Karpas-422 (cell line): ENCODE measurements at places on chromosomes 3 and 15.

DNA sequence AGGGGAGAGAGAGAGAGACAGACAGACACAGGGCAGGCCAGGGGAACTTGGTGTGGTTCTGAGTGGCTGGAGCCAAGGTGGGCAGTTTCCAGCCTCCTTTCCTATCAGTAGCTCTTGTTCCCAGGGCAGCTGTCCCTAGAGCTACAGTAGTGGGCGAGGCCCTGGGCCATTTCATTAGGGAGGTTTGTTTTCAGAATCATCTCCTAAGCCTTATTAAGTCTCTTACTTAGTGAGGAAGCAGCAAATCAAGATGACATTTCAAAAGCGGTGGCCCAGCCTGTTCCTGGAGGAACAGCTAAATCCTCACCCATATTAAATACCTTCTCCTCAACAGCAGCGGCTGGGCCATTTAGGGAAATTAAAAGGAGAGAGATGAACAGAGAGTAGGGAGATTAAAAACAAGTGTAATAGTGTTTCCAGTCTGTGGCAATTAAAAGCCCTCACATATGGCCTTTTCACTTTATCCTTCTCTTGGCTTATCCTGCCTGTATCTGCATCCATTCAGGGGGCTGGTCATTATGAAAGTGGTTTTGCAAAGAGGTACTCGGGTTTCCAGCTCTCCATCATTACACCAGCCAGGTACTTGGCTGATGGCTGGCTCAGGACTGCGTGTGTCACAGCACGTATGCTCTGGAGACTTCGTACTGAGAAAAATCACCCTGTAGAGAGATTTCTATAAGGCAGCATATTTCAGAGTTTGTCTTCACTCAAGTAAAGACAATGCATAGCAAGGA lies 91.9 kb upstream of the PRR23C start:
- no peak for DNase-seq

- DNase-seq = peak; percentile 64
Observed at GRCh38 chr3:43699864-43700263, 9.1 kb downstream of the ABHD5 start.

DNA sequence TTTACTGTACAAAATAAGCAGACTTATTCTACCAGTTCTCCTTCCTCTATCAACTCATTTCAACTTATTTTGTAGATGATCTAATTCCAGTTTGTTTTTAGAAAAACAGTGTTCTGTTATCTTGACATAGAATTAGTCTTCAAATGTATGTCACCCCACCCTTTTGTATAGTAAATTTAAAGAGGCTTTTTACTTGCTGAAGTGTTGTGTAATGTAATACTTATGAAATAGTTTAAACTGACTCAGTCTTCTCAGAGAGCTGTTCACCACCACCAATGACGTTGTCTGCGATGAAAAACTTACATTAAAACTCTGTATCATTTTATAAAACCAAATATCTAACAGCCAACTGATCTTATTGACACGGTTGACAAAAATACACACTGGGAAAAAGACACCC lies 82.9 kb downstream of the RAP2B start:
- no peak for DNase-seq

DNA sequence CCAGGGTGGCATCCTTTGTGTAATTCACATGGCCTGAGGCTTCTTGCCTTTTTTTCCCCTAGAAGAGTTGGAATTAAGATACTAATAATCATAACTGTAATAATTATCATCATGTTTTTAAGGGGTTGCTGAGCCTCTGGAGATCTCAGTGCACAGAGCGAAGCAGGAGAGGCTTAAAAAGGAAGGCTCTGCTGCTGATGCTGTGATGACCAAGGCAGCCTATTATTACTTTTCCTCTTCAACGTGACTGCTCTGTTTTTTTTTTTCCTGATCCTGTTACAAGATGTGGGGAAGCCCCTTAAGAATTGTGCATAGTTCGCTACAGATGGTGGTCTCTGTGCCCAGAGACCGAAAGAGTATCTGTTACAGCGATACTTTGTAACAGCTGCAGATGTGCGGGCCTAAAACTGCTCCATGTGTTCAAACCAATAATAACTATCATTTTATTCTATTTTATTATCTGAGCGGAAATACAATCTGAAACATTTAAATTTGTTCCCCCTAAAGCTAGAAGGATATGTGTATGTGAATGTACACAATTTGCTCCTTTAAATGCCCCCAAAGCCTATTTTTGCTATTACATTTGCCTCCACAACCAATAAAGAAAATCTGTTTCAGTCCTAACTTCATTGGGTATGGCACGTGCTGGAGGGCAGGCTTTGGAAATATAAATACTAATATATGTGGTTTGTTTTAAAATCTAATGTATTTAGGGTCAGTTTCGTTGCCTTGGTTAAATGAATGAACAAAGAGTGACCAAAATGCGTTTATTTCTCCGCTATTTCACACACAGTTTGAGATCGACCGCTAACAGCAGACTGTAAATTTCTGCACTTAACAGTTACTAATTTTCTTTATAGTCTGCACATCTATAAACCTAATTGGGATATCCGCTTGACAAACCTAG lies 4.6 kb downstream of the SHOX2 start:
- peak; percentile 32 for DNase-seq

- no peak for DNase-seq
Observed at GRCh38 chr3:109432833-109433232, 95.5 kb upstream of the DPPA4 start.

- no peak for DNase-seq
Observed at GRCh38 chr3:42225486-42226363, 40.3 kb downstream of the CCK start.

DNA sequence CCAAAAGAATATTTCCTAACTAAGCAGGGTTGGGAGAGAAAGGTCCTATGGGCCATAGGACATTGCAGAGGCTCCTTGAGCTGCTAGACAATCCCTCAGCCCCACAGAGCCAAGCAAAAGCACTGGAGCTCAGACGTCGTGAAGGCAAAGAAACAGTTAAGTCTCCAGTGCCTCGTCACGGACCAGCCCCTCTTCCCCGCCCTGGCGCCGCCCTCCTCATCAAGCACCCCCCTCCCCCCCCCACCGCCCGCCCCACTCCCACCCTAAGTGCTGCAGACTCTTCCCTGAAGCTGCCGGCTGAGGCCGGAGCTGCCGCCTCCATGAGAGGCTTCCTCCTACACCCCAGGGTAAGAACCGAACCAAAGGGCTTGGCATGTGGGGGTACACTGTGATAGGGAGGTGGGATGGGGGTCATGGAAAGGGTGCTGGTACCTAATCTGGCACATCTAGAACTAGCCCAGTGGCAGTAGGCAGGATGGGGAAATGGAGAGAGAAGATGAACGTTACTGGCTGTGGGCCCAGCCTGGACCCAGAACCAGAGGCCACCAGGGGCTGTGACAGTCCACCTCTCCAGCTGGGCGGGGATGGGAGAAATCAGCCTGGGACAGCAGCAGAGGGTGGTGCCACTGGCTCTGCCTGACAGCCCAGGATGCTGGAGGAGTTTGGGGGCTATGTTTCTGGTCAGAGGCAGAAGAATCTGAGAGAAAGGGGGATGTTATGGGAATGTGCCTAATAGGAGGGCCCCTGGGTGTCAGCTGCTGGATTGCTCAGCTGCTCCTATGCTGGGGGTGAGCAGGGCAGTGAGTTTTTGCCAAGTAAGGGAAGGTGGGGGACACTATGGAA lies at the start of gene MAP1A:
MAP1A (plus strand) TSS at position 255 of the 843 bp plus-strand sequence. CDS start 3,866 bp downstream, outside the sequence.
- DNase-seq = peak; percentile 38

DNA sequence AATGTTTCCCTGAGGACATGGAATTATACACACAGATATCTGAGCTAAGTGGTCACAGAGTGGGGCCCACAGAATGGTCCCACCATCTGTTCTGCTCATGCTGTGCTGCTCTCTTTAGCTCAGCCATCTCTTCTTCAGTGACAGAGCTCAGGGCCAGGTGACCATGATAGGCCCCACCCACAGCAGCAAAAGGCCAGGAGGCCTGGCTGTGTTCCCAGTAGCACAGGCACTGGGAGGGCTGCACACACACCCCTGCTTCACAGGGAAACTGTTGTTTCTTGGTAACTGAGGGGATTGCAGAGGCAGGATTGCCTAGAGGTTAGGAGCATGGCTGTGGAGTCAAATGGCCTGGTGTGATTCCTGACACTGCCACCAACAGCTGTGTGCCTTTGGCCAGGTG lies 4.8 kb upstream of the FBXW12 start:
- no peak for DNase-seq
